ENCODE measurements at places on chromosomes 6 and 20. TPM values are rescaled to one million over a fixed set of nuclear protein-coding genes. Genes with fewer than 3 reads are reported as not detected.

Gene CLPSL2
- total RNA-seq = not detected

Gene CCDC170
- total RNA-seq = 0.15 TPM

Gene GRM4
- not detected for total RNA-seq

Gene C20orf202
- total RNA-seq = not detected

Gene SLC4A11
- total RNA-seq = 3.3 TPM

Gene OGFR
- 51.2 TPM for total RNA-seq

Gene DEFB124
- not detected for total RNA-seq

Gene CLVS2
- total RNA-seq = not detected

- peak overlapping the region; percentile 95 for H3K27ac ChIP-seq
- H3K4me1 ChIP-seq = peaks cover 53% of the 10 kb centered on the region
- H3K36me3 ChIP-seq = peaks cover 61% of the 10 kb centered on the region
- no peaks in the 10 kb centered on the region for H3K27me3 ChIP-seq
- no peak for DNase-seq
Measured at GRCh38 chr20:5114403-5114802, 5.4 kb downstream of the PCNA start.

DNA sequence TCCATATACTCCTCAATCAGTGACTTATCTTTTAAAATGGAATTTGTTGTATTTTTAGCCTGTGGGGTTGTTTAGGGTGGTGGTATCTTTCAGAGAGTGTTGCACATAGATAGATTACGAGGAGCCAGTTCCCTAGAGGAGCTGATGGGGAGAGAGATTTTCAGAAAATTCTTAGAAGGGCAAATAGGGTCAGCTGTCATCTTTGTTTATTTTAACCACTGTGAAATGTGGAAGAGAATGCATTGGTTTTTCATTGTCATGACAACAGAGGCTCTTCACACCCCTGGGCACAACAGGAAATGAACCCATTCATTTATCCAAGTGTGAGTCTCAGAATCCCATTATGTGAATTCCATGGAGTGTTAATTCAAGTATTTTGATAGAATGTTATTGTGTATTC, 188.4 kb downstream of the JARID2 start:
- H3K4me3 ChIP-seq = peak overlapping the region; percentile 66
- H3K27ac ChIP-seq = peak overlapping the region; percentile 92
- peaks cover 36% of the 10 kb centered on the region for H3K36me3 ChIP-seq
- no peaks in the 10 kb centered on the region for H3K27me3 ChIP-seq
- DNase-seq = no peak
- peaks cover 93% of the 10 kb centered on the region for H3K4me1 ChIP-seq

- H3K27ac ChIP-seq = peak overlapping the region; percentile 85
- H3K27me3 ChIP-seq = no peaks in the 10 kb centered on the region
Measured at GRCh38 chr6:42369568-42369967, 82.2 kb downstream of the TRERF1 start.

GRCh38 chr20:50226093-50226974, 35.7 kb downstream of the CEBPB start:
- H3K4me1 ChIP-seq = peaks cover 42% of the 10 kb centered on the region
- H3K4me3 ChIP-seq = peak overlapping the region; percentile 47
- peak overlapping the region; percentile 92 for H3K27ac ChIP-seq

- no peak for DNase-seq
- H3K27ac ChIP-seq = no peak overlapping the region
Measured at GRCh38 chr6:52098721-52099120, 11.3 kb upstream of the PKHD1 start.

DNA sequence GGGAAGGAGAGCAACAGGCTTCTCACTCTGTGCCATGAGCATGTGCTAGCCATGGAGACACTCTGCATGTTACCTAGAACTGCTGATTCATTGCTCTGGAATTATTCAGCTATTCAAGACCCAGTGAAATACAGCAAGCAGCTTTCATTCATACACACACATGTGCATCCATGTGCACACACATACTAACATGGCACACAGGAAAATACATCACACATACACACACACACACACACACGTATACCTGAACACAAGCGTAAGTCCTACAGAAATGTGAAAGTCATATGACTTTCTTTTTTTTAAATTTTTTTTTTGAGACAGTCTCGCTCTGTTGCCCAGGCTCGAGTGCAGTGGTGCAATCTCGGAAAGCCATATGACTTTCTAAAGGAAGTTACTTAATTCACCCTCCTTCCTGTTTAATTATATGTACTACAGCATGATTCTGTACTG, 108.2 kb upstream of the NFATC2 start:
- H3K27ac ChIP-seq = no peak overlapping the region
- H3K4me3 ChIP-seq = no peak overlapping the region
- peaks cover 11% of the 10 kb centered on the region for H3K27me3 ChIP-seq
- H3K36me3 ChIP-seq = no peaks in the 10 kb centered on the region
- H3K4me1 ChIP-seq = no peaks in the 10 kb centered on the region
- no peak for DNase-seq

DNA sequence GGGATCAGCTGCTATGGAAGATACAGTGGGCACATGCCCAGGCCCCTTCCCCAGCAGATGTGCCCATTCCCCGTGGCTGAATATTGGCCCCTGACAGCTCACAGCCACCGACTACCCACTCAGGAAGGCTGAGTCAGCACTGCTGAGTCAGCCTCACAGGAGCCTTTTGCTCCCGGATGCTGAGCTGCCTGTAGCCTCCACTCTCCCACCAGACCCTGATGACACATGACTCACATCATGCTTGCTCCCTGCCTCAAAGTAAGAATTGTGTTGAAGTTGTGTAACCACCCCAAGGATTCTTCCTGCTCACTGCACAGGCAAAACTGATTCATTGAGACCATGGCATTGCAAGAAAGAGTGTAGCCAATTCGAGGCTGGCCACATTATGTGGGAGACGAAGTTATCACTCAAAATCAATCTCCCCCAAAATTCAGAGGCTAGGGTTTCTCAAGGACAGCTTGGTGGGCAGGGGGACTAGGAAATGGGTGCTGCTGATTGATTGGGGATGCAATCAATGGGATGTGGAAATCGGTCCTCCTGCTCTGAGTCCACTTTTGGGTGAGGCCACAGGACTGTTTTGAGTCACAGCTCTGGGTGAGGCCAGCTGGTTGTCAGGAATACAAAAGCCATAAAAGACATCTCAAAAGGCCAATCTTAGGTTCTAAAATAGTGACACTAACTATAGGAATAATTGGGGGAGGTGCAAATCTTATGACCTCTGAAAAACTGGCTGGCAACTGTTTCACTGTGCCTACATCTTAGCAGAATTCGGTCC, 556.6 kb upstream of the CDH4 start:
- H3K27me3 ChIP-seq = peaks cover 4% of the 10 kb centered on the region
- H3K4me1 ChIP-seq = no peaks in the 10 kb centered on the region
- no peaks in the 10 kb centered on the region for H3K36me3 ChIP-seq
- DNase-seq = no peak

DNA sequence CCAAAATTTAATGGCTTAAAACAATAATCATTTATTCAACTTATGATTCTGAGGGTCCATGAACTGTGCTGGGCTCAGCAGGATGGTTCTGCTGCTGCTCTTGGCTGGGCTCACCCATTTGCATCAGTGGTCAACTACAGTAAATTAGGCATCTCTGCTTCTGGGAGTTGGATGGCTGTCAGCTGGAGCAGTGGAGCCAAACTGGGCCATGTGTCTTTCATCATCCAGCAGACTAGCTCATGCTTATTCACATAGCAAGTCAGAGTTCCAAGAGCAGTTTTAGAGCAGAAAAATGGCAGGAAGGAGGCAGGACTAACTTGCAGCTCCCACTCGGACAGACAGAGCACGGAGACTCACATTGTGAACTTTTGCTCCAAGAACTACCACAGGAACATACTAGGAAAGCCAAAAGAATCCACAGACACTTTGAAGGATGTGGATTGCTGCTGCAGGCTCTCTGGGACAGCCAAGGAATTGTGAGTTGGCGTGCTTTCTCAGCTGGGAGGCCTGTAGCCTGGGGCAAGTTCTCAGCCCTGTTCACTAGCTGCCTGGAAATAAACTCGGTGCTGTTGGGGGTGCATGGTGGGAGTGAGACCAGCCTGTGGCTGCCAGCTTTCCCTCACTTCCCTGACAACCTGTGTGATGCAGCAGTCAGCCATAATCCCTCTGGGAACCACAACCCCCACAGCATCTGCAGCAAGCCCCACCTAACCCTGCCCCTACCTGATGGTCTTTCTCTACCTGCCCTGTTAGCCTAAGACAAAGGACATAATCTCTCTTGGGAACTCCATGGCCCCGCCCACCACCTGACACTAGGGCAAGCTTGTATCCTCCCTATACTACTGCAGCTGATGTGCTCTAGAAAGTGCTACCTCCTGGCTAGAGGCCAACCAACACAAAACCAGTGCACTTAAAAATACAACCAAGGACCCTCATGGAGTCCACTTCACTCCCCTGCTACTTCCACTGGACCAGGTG, 129.0 kb downstream of the JPH2 start:
- no peak overlapping the region for H3K4me3 ChIP-seq
- no peak for DNase-seq
- H3K4me1 ChIP-seq = peaks cover 28% of the 10 kb centered on the region
- H3K36me3 ChIP-seq = peaks cover 28% of the 10 kb centered on the region
- peaks cover 7% of the 10 kb centered on the region for H3K27me3 ChIP-seq
- H3K27ac ChIP-seq = no peak overlapping the region

GRCh38 chr6:148892247-148892646, 145.4 kb downstream of the UST start:
- no peak for DNase-seq
- peaks cover 3% of the 10 kb centered on the region for H3K27me3 ChIP-seq
- no peak overlapping the region for H3K27ac ChIP-seq
- H3K4me3 ChIP-seq = no peak overlapping the region
- H3K4me1 ChIP-seq = no peaks in the 10 kb centered on the region

- H3K36me3 ChIP-seq = no peaks in the 10 kb centered on the region
- H3K4me1 ChIP-seq = no peaks in the 10 kb centered on the region
- H3K27me3 ChIP-seq = no peaks in the 10 kb centered on the region
- H3K27ac ChIP-seq = no peak overlapping the region
- DNase-seq = no peak
- H3K4me3 ChIP-seq = no peak overlapping the region
Measured at GRCh38 chr20:3296261-3297078, 57.5 kb upstream of the SLC4A11 start.

- DNase-seq = no peak
- no peak overlapping the region for H3K27ac ChIP-seq
- no peak overlapping the region for H3K4me3 ChIP-seq
- no peaks in the 10 kb centered on the region for H3K4me1 ChIP-seq
Measured at GRCh38 chr20:14410869-14411555, 73.6 kb upstream of the FLRT3 start.

DNA sequence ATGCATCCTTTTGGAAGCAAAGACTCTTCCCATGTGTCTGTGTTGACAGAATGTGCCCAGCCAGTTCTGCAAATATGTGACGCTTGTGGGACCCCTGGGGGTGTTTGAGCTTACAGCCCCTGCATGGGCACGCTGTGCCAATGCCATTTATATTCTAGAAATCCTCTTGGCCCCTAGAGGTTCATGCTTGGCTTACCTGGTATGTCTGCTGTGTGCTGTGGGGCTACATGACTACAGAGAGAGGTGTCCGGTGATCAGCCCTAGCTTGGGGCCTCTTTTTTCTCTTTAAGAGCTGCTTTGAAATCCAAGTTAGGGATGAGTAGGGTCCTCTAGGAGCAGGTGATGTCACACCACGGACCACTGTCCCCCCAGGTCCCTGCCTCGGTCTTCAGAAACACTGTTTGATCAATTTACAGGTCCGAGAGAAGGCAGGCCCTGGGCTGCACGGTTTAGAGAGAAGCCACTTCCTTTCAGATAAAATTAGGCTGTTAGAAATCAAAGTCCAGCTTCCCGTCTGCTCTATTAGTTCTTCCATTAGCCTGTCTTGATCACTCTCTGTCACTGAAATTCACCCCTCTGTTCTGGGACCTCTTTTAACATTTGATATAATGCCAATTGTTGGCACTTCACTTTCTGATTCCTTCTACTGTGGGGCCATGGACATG, 26.5 kb downstream of the BCAS4 start:
- H3K27me3 ChIP-seq = peaks cover 1% of the 10 kb centered on the region
- no peak for DNase-seq
- H3K36me3 ChIP-seq = peaks cover 10% of the 10 kb centered on the region

- no peak overlapping the region for H3K4me3 ChIP-seq
- peaks cover 18% of the 10 kb centered on the region for H3K27me3 ChIP-seq
- H3K27ac ChIP-seq = no peak overlapping the region
- H3K4me1 ChIP-seq = no peaks in the 10 kb centered on the region
Measured at GRCh38 chr6:6986344-6986743, 121.4 kb upstream of the RREB1 start.

GRCh38 chr6:99613409-99613704, 6.7 kb downstream of the PRDM13 start:
- peaks cover 30% of the 10 kb centered on the region for H3K4me1 ChIP-seq
- no peak overlapping the region for H3K4me3 ChIP-seq
- H3K36me3 ChIP-seq = peaks cover 8% of the 10 kb centered on the region
- H3K27me3 ChIP-seq = peaks cover 70% of the 10 kb centered on the region
- no peak for DNase-seq

- no peak overlapping the region for H3K4me3 ChIP-seq
- no peak overlapping the region for H3K27ac ChIP-seq
- no peaks in the 10 kb centered on the region for H3K36me3 ChIP-seq
- no peak for DNase-seq
Measured at GRCh38 chr20:39700528-39700927, 738.4 kb downstream of the DHX35 start.

DNA sequence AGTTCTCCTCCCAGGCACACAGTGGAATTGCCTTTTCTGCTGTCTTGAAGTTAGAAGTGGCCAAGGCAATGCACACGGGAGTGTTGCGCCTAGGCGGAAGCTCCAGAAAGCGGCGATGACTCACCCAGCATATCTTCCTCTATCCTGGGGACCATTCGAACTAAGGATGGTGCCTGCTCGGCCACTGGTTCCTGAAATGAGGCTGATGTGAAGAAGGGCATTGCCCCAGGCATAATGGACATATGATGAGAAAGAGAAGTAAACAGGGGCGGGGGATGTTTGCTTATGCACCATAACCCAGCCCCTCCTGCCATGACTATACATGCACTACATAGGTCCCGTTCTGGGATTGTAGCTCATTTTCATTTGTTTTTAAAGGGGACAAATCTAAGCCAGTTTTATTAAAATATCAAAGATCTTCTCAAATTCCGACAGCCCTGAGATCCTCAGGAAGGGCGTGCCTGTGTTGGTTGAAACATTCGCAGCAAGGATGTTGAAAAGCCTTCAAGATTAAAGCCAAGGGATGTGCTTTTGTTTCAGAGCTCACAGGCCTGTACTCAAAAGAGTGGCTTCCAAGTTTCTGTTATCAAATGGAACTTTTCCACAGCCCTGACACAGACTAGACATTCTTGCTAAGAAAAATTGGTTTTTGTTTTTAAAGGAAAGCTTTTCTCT, 218.5 kb downstream of the LY86 start:
- peaks cover 23% of the 10 kb centered on the region for H3K27me3 ChIP-seq
- H3K36me3 ChIP-seq = no peaks in the 10 kb centered on the region
- H3K4me1 ChIP-seq = peaks cover 27% of the 10 kb centered on the region

DNA sequence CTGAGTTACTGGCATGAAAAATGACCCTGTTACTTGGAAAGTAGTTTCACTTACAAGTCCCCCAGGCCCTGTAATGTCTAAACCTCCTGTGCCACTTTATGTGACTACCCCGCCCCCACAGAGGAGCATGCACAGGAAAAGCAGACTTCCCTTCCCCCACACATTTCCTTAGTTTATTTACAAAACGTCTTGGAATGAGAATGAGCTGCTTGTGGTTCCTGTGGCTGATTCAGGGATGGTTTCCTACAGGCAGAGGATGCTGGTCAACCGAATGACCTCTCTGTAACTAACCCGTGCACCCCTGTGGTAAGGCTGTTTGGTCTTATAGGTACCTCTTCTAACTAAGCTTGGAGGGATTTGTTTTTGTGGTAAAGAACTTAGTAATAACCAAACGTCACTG, 28.5 kb downstream of the RSPO3 start:
- no peak overlapping the region for H3K27ac ChIP-seq
- peaks cover 8% of the 10 kb centered on the region for H3K27me3 ChIP-seq
- no peaks in the 10 kb centered on the region for H3K36me3 ChIP-seq
- H3K4me3 ChIP-seq = no peak overlapping the region
- DNase-seq = no peak

- H3K4me3 ChIP-seq = peak overlapping the region; percentile 93
- H3K36me3 ChIP-seq = peaks cover 12% of the 10 kb centered on the region
- H3K4me1 ChIP-seq = peaks cover 51% of the 10 kb centered on the region
- peaks cover 17% of the 10 kb centered on the region for H3K27me3 ChIP-seq
Measured at GRCh38 chr6:7110092-7110792, 2.5 kb downstream of the RREB1 start.
